Stimulated activated memory B cell treated with anti-CD40 and anti-IgM and Interleukin-4, amounts not matched to agents 10 μg/mL and 1 μg/mL and 100 μg/mL, for 72 hours (primary cell): ENCODE measurements at places on chromosomes 3 and 15.

- H3K27me3 ChIP-seq: no peaks in the 10 kb centered on the region
- no peak for ATAC-seq
- H3K27ac ChIP-seq: no peak overlapping the region
- H3K4me3 ChIP-seq: no peak overlapping the region
- no peaks in the 10 kb centered on the region for H3K4me1 ChIP-seq
Measured at GRCh38 chr3:131277836-131278497, 103.6 kb upstream of the NUDT16 start.

DNA sequence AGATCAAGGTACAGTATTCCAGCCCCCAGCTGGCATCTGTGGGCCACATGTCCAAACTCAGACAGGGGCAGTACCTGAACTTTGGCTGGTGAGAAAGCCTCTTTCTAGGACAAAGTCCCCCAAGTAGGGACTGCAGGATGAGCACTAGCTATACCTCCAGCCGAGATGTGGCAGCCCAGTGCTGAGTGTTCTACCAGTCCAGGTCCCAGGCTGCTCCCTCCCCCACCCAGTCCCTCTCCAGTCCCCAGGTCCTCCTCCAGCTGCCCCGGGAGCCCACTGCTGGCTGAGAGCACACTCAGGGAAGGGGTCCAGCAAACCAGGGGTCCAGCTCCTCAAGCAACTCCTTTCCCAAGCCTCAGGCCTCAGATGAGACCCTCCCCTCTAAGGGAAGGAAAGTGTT, 1.5 kb downstream of the SLC26A6 start:
- H3K4me1 ChIP-seq: peaks cover 18% of the 10 kb centered on the region
- no peak for ATAC-seq
- H3K27ac ChIP-seq: peak overlapping the region; percentile 81
- H3K27me3 ChIP-seq: no peaks in the 10 kb centered on the region
- H3K4me3 ChIP-seq: no peak overlapping the region

DNA sequence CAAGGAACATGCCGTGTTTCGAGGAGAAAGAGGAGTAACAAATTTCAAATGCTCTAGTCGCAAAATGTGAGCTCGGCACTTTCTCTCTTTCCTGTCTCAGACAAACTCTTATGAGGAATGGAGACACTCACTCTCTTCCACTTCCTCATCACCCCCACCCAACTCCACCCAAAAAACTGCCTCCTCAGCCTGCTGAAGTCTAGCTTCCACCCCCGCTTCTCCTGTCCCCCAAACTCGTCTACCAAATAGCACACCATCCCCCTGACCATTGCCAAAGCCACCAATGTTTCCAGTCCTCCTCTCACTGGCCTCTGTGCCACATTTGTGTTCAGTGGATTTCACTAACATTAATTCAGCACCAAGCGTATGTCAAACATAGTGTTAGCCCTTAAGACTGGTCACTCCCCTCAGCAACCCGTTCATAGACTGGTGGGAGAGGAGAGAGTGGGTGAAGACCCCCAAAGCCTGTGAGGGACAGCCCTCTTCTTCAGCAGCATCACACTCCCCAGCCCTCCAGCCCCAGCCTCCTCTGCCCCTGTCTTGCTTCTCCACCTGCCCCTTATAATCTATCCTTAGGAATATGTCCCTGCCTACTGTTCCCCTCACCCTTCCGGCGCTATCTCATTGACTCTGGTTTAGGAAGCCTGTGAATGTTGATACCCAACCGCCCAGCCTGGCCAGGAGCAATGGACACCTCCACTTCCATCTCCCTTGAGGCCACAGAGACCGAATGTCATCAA, 77.3 kb downstream of the FAM174B start:
- no peaks in the 10 kb centered on the region for H3K36me3 ChIP-seq
- ATAC-seq: no peak
- H3K4me3 ChIP-seq: no peak overlapping the region
- H3K27me3 ChIP-seq: peaks cover 13% of the 10 kb centered on the region
- no peaks in the 10 kb centered on the region for H3K4me1 ChIP-seq

DNA sequence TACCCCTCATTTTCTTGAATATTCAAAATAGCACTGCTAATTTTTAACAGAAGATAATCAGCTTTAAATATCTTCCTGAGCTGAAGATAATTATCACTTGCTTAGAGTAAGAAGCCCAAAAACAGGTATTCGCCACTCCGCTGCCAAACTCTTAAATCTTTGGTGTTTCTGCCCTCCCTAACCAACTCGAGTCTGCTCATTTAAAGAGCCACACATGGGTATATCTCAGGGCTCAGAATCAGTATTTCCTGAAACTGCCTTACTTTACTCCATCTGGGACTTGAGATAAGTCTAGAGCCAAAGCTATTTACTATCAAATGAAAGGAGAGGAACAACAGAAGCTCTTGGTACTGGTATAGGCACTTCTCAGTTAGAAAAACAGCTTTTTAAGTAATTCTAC, 10.8 kb downstream of the PDCD10 start:
- H3K27me3 ChIP-seq: no peaks in the 10 kb centered on the region
- no peak overlapping the region for H3K27ac ChIP-seq

DNA sequence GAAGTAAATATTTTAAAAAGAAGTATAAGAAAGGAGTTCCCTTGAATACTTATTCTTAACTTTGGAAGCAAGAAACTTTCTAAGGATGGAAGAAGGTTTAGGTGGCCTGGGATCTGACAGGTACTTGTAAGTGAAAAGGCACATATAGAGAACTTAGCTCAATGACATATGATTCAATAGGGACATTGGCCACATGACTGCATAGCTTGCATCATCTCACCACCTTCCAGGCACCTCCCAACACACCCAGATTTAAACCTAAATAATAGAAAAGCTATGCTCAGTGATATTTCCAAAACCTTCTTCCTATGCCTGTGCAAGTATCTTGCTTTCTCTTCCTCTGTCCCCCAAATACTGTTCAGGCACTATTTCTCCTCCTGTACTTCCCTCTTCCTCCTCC, 4.7 kb upstream of the P2RY1 start:
- peaks cover 15% of the 10 kb centered on the region for H3K27me3 ChIP-seq
- no peaks in the 10 kb centered on the region for H3K36me3 ChIP-seq
- peaks cover 12% of the 10 kb centered on the region for H3K4me1 ChIP-seq
- H3K27ac ChIP-seq: no peak overlapping the region

GRCh38 chr15:40766194-40766815, 2.4 kb downstream of the GCHFR start:
- no peak for ATAC-seq
- H3K36me3 ChIP-seq: peaks cover 6% of the 10 kb centered on the region
- peaks cover 71% of the 10 kb centered on the region for H3K4me1 ChIP-seq
- H3K27me3 ChIP-seq: no peaks in the 10 kb centered on the region
- H3K27ac ChIP-seq: no peak overlapping the region
- H3K4me3 ChIP-seq: no peak overlapping the region
